ENCODE measurements at places on chromosomes 2 and 18.

DNA sequence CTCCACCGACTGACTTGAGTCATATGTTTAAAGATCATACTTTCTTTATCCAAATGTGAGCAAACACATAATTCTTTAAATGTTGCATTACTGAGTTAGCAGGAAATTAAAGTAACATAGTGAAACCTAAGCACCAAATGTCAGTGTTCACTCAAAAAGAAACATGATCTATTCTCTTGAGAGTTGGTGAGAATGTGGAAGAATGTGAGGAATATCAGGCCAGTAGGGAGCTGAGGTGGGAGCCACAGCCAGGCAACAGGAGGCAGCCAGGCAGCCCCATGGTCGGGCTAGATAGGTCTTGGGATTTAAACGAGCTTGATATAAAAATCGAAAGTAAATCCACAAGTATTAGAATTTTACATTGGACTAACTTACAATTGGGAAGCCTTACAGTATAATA, 198.1 kb upstream of the SH3BP4 start:
- DNase-seq, result no peak

DNA sequence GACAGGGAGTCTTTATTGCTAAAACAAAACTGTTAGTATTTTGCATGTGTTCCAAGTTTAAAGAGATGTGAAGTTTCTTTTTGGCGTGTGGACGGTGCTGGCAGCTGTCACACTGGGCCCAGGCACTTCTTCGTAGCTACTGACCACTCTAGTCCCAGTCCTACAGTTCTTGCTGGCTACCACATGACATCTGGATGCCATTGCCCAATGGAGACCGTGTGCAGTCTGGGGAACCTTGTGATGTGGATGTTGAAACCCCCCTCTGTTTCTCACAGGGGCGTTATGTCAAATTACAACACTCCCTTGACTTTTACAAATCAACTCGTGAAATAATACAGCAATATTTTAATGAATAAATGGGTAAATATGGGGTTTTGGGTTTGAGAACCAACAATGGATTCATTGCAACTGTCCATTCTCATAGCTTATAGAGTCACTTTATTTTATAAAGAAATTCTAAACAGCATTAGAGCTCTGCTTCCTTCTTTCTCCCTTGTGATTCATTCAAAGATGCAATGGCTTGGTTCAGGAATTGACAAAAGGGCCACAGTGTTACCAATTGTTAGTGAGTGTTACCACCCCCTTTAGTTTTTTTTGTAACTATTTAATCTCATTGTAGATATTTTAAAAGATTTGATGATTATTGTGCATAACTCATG, 1.2 kb downstream of the GPD2 start:
- DNase-seq, result no peak

GRCh38 chr18:52652391-52652790, 312.4 kb downstream of the DCC start:
- DNase-seq, result peak; percentile 26

GRCh38 chr18:48994044-48994651, 43.4 kb upstream of the SMAD7 start:
- no peak for DNase-seq

DNA sequence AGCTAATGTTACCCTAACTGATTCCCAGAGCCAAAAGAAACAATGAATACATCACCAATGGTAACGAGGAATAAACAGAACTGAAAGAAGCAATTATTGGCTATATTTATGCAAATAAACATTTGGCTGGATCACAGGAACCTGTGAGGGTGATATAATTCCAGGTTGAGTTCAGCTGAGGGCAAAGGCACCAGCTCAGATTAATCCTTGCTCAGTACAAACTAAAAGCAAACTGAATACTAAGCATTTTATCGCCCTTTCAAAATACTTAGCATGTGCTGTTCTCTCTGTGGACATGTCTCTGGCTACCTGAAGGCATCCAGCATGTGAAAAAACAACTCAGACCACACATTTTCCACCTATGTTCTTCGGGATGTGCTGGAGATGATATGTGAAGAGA, 791.7 kb downstream of the METTL4 start:
- DNase-seq, result no peak

- no peak for DNase-seq
These were observed 143.4 kb downstream of the UBE2E3 start for GRCh38 chr2:181123798-181124231.

DNA sequence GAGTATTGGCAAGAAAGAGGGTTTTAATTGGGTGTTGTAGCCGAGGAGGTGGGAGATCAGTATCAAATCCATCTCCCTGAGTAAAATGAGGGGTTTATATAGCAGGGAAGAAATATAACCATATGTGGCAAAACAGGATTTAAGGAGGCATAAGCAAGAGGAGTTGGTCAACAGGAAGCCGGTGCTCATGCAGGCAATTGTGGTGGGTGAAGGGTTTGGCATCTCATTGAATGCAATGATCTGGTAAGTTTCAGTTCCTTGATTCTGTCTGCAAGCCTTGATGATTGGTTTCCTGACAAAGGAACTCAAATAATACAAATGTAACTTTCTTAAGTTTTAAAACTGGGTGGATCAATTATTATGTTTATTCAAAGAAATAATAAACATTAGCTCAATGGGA, 564.4 kb upstream of the LINC00305 start:
- no peak for DNase-seq

DNA sequence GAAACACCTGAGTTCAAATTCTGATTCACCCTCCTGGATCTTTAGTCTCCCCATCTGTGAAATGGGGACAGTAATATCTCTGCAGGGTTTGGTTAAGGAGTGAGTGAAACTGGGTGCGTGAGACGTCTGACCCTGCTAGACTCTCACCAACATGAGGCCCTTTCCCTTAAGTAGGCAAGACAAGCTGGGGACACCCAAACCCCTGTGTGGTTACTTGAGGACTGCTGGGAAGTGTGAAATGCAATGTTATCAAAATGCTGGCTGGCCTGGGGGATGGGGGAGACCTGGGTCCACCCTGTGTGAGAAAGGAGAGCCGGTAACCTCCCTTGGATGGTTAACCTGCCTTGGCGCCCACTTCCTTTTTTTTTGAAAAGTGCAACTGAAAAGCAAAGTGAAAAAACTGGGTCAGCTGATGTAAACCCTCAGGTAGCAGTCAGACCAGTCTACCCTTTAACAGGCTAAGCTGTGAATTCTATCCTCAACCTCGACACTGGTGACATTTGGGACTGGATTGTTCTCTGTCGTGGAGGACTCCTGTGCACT, 82.3 kb downstream of the INPP5D start:
- DNase-seq, result no peak
